Vagina (tissue), 2 donors: ENCODE measurements at places on chromosomes 12 and 14.

DNA sequence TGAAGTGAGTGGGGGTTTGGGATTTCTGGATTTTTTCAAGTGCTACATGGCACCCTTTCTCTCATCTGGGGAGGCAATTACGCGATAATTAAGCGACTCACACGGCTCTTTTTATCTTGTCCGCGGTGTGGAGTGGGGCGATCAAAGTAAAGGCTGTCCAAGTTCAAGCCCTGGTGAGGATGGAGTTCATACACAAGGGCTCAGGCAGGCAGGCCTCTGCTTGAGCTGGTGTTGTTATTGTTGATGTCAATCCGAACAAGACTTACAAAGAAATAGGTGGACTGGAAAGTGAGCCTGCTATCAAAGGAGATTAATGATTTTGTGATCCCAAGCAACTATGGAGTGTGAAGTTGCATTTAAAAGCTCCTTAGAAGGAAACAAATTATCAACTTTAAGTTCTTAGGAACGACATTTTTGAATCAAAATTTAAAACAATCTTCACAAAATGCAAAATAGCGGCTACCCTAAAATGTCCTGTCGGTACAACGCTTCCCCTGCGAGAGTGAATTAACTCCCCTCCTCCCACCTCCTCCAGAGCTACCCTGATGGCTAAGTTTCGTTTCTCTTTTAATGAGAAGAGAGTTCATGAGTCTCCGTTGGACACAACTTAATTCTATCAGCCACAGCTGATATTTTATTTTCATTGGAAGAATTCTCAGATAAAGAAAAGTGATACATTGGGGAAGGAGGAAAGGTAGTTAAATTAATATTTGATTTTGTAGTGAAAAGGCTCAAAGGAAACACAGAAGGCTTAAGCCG is 5.9 kb downstream of the FOXA1 start:
- no peak for DNase-seq

DNA sequence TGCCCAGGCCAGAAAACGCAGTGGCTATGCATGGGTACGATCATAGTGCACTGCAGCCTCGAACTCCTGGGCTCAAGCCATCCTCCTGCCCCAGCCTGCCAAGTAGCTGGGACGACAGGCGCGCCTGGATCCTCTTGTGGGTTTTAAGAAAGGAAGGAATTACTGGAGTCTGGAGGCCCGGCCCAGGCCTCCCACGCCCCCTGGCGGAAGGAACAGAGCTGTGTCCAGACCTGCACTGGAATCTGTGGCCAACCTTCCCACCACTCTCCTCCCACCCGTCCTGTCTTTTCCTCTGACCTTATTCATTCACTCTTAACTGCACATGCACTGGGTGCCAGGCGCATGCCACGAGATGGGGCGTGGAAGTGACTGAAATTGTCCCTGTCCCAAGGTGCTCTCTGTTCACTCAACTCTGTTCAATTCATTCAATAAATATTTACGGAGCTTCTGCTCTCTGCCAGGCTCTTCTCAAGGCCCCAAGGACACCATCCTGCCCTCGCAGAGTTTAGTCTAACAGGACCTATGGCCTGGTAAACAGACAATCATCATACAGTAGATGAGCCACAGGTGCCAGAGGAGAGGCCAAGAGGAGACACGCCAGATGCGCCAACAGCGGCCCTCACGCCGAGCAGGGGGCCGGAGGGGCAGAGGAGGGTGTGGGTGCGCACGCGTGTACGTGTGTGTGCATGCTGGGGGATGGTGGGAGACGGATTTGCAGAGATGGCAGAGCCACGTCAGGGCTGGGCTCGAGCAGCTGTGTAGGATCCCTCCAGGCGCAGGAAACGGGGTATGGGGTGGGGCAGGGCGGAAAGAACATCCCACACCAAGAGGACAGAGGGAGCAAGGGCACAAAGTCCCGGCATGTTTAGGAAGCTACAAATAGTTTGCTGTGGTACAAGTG is 13.7 kb upstream of the TMEM106C start:
- no peak for DNase-seq

DNA sequence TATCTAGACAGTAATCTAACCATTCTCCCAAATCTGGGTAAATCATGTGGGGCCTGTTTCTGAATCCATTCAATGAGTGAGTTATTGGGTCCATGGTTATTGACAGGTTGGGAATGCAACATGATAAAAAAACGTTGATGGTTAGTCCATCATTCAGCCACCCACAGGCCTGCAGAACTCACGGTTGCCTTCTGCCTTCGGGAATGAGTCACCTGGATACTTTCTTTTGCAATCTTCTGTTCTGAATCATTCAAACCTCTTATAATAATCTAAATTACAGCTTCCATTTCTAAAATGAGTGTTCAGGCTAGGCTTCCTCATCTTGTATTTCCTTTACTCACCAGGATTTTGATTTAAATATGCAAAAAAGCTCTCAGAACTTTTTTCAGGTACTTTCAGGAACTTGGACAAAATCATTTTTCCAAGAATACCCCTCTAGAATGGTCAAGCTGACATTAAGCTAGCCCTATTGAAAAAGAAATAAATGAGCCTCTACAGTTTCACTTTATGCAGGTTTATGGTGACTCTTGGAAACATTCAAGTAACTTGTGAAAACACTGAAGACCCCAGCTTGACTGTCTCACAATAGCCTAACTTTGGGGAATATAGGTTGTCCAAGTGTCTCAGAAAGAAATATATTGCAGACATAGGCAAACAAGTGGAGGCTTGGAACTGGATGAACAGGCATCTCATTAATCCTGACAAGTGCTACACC is 94.4 kb downstream of the KCNK10 start:
- no peak for DNase-seq

- DNase-seq = no peak
These were observed 198.7 kb downstream of the SYT1 start for GRCh38 chr12:79063258-79063657.

- no peak for DNase-seq
These were observed 165.8 kb downstream of the KSR2 start for GRCh38 chr12:117803001-117803400.

DNA sequence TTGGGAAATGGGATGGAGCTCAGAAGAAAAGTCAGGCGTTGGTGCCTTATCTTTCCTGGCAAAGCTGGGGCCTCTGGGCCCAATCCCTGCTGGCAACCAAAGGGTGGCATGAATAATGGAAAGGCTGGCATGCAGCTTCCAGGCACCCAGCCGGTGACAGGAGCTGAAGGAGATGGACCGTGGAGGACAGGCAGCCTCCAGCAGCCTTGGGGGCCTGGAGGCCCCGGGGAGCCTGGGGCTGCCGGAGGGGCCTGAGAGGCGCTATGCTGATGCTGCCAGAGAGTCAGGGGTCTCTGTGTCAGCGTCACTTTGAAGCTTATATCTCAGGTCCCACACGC is 38.2 kb upstream of the EML1 start:
- no peak for DNase-seq

DNA sequence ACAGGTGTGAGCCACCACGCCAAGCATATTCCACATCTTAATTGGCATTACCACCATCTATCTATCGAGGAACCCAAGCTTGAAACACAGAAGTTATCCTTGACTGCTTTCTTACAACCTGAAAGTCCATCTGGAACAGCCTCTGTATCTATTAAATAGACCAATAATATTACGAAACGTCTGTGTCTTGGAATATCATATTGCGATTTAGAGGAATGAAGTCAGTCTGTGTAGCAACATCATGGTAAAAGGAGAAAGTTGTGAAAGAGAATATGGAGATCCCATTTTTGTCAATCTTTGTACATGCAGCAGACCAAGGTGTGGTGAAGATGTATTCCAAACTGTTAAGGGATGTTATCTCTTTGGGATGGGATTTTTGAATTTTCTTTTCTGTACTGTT is 25.8 kb upstream of the MAX start:
- no peak for DNase-seq

DNA sequence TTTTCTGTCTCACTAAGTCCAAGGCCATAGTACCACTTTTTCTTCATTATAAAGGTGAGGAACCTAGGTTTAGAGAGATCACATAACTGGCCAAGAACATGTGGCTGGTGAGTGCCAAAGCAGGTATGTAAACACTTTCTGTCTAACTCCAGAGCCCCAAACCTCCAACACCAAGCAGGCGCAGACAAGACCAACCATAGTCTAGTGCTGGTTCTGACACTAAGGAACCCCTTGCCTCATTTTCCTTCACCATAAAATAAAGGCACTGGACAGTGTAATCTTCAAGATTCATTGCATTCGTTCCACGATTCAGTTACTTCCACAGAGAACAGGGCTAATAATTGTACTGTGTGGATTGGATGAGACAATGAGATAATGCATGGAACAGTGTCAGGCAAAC is 71.0 kb downstream of the NPAS3 start:
- DNase-seq = no peak

GRCh38 chr12:104507672-104508071 is 50.9 kb downstream of the CHST11 start:
- no peak for DNase-seq

- DNase-seq = no peak
These were observed 250.2 kb upstream of the OR4E1 start for GRCh38 chr14:21923820-21924219.

DNA sequence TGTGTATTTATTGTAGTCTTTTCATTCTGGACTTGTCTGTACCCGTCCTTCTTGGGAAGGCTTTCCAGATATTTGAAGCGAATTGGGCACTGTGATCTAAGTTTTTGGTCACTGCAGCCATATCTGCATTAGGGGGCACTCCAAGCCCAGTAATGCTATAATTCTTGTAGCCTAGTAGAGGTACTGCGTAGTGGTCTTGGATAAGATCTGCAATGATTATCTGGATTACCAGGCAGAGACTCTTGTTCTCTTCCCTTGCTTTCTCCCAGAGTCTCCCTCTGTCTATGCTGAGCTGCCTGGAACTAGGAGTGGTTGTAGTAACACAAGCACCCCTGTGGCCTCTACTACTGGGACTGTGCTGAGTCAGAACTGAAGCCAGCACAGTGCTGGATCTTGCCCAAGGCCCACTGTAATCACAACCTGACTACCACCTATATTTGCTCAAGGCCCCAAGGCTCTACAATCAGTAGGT is 30.0 kb downstream of the SLC38A2 start:
- no peak for DNase-seq

GRCh38 chr12:6872073-6873048 is 742 bp downstream of the SPSB2 start:
- DNase-seq = no peak

DNA sequence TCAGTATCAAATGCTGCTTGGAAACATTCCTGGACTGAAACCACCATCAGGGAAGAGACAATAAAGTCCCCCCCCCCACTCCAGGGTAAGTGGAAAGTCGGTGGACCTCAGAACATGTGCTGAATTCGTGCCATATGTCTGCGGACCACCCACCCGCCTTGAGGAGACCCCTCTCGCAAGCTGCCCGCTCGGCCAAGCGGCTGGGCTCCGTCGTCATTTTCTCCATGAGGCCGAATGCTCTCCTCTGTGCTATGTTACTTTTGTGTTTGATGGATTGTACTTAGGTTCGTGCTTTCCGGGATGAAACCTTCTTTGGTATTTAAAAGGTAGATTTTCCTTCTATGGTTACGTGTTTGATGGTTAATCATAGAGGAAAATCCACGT is 136.2 kb upstream of the RTL1 start:
- no peak for DNase-seq

DNA sequence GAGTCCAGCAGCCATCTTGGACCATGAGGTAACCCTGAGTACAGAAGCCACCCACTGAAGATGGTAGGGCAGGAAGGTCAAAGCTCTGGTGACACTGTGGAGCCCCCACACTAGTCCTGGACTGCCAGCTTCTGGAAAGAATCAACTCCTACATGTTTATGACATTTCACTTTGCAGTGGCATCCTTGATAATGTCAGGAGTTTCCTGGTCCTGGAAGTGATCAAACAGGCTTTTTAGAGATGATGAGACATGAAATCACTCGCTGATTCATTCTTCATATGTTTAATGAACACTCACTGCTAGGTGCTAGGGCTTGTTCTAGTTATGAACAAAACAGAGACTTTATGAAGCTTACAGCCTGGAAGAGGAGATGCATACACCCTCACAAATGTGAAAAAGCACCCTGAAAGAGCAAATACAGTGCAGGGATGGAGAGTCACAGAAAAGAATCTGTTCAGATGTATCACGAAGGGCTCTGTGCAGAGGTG is 15.8 kb upstream of the HNF1A start:
- DNase-seq = no peak

GRCh38 chr14:80605536-80605935 is 336.0 kb downstream of the CEP128 start:
- DNase-seq = no peak

DNA sequence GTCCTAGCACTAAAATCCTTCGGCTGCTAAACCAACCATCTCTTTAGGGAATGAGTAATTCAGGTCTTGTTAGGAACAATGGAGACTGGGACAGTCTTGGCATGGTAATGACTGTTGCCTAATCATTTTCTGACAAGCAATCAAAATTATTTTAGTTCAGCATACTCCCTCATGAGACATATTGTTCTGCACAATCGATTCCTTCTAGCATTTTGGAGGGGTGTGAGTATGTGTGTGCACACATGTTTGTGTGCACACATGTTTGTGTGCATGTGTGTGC is 2.1 kb upstream of the KRT1 start:
- no peak for DNase-seq

DNA sequence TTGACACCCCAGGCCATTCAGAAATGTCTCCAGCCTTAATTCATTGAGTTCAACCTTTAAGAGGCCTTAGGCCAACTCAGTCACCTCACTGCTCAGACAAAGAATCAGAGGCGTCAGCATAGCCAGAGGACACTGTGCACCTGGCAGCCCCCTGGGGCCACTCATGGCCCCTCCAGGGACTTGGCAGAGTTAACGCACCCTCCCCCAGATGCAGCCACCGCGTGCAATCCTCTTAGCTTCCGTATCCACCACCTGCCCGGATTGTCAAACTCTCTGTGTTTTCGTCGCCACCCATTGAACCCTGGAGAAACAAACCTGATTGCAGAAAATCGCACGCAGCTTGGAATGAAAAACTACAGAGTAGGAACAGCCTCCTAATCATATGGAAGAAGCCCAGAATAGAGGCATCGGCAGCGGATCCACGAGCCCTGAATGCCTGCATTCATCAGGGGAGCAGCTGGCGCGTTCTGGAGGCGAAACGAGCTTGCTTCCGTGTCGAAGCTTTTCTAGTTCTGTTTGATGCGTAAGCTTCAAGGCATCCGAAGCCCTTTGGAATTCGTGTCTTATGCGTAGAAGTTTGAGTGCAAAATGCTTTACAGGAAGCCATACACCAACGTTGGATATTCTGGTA is 22.4 kb downstream of the BRI3BP start:
- DNase-seq = no peak

- no peak for DNase-seq
These were observed 285.9 kb downstream of the BMP4 start for GRCh38 chr14:53670701-53671100.

DNA sequence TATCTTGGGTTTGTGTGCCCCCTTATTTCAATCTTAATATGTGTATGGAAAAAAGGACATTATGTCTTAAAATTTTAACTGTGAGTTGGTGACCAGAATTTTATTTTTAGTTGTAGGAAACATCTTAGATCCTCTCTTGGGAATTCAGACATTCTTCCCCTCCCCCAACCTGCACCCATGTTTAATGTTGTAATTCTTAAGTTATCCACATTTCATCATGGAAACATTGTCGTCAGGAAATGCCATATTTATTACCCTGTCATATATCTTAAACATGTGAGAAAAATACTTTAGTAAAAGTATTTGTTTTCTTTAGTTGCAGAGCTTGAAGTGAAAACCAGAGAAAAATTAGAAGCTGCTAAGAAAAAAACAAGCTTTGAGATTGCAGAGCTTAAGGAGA is 30.3 kb downstream of the YEATS4 start:
- no peak for DNase-seq

GRCh38 chr12:97292588-97292987 is 170.0 kb upstream of the RMST start:
- no peak for DNase-seq
